ENCODE measurements at places on chromosomes 11 and 22.

GRCh38 chr11:34860034-34860433, 56.1 kb downstream of the APIP start:
- DNase-seq = no peak

GRCh38 chr11:106021181-106021966, 666 bp downstream of the MSANTD4 start:
- no peak for DNase-seq

DNA sequence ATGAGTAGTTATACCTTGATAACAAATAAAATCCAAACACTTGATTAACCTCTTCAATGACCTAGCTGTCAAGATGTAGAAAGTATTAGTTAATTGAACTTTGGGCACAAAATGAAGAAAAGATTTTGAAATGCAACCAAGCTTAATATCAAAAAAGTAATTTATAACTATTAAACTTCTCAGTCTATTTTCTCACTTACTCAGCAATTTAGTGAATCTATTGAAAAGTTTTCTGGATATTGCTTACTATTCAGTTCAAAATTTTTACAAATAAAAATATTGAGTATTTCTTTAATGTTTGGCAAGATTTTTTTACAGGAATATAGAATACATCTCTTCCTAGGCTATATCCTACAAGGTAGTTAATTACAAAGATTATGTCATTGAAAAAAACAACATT, 192.5 kb downstream of the GRIA4 start:
- no peak for DNase-seq

DNA sequence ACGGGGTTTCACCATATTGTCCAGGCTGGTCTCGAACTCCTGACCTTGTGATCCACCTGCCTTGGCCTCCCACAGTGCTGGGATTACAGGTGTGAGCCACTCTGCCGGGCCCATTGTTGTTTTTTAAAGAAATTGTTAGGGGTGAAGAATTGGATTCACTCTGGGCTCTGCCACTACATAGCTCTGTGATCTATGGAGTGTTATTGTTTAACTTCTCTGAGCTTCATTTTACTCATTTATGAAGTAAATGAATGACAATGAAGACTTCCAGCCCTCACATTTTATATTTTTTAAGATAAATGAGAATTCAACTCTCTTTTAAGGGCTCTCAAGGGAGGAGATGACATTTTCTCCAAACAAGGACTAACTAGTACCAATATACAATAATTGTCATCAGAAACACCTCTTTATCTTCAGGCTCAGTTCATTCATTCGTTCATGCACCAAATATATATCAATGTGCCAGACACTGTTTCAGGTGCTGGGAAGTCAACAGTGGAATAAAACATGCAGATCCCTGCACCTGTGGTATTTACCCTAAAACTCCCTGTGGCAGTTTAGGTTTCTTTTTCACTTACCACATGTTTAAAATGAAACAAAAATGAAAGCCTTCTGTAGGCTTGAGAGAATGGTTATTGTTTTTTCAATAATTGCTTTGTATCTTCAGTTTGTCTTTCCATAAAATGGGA, 23.5 kb upstream of the GRAMD1B start:
- DNase-seq = no peak

GRCh38 chr22:25447067-25447685, 117.3 kb upstream of the GRK3 start:
- DNase-seq = peak; percentile 68

DNA sequence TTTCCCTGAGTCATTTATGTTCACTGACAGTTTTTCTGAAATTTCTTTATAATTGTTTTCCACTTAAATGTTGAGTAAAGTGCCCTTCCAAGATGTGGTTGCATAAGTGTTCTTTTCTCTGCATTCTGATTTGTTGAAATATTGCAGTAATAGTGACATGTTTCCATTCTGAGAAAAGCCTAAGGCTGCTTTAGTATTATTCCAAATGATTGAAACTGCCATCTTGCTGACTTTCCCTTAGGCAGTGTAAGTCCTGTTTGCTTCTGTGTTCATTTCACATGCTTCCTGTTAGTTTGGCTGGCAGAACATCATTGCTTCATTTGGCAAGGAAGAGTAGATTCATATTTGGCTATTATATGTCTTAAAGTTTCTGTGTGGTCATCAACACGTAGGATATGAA, 146.5 kb downstream of the ELP4 start:
- no peak for DNase-seq

GRCh38 chr11:88169881-88170280, 5.4 kb downstream of the RAB38 start:
- no peak for DNase-seq

GRCh38 chr22:36021606-36022153, 6.9 kb downstream of the RBFOX2 start:
- no peak for DNase-seq

- peak; percentile 86 for DNase-seq
Observed at GRCh38 chr22:45318168-45318557, 8.4 kb downstream of the FAM118A start.

- DNase-seq = no peak
Observed at GRCh38 chr11:102491969-102492368, 38.6 kb downstream of the MMP7 start.

DNA sequence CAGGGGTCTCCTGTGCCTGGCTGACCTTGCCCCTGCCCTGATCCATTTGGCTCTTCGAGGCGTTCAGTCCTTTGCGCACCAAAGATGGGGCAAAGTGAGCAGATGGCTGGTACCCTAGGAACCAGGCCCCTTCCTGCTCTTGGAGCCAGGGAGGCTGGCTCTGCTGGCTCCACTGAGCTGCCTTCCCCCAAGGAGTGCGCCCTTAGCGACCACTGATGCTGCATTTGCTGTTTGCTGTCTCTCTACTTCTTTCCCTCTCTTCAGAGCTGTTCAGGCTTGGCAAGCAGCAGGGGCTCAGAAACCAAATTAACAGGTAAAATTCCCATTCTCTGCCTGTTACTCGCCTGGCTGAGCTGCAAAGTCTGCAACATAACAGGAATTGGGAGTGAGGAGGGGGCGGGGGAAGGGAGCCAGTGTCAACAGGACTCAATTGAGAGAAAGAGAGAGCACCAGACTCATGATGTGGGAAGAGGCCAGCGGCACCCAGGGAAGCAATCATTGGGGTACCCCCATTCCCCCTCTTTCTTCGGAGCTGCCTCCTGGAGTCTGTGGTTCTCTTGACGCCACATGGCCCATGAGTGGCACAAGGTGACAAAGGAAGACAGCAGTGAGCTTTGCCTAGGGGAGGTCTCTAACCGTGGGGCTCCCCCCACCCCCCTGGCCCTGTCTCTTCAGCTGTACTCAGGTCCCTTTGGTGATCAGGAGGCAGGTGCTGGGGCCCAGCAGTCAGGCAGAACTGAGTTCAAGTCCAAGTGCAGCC, 102.3 kb downstream of the TP53I11 start:
- DNase-seq = no peak

GRCh38 chr11:34358258-34358727, 483 bp upstream of the ABTB2 start:
- DNase-seq = peak; percentile 86

- peak; percentile 47 for DNase-seq
Observed at GRCh38 chr11:368414-369335, 624 bp upstream of the B4GALNT4 start.

GRCh38 chr11:113363406-113363805, 24.2 kb upstream of the ANKK1 start:
- DNase-seq = no peak

GRCh38 chr11:72808331-72808798, 5.8 kb upstream of the ATG16L2 start:
- DNase-seq = no peak

DNA sequence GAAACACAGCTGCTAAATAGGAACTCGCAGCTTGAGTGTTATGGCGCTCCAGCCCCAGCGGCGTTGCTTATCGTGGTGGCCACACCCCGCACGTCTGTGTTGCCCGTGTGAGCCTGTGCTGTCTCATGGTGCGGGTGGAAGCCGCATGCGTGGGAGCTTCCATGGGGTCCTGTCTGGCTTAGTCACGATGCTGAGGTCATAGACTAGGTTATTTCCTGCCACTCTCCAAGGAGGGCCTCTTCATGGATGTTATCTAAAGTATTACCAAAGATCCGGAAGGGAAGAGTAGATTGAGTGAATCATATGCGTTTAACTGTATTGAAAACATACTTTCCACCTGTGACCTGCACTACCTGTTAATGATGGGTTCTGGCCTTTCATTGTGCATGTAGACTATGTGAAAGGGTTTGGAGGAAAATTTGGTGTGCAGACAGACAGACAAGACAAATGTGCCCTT, 21.7 kb downstream of the CTTN start:
- no peak for DNase-seq

- DNase-seq = peak; percentile 2
Observed at GRCh38 chr11:125343086-125343717, 152.9 kb downstream of the FEZ1 start.

- DNase-seq = peak; percentile 51
Observed at GRCh38 chr11:116881143-116881542, 43.7 kb upstream of the APOA1 start.

DNA sequence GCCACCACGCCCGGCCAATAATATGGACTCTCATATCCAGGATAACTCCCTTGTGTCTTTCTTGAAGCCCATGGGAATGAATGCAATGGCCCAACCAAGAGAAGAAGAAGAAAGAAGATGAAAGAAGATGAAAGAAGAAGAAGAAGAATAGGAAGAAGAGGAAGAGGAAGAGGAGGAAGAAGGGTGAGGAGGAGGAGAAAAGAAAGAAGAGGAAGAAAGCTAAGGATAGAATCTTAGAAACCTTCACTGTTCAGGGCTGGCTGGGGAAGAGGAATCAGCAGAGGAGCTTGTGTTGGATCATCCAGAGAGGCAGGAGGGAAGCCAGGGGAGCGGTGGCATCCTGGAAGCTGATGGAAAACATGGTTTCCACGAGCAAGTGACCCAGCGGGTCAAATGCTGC, 28.9 kb downstream of the MCHR1 start:
- no peak for DNase-seq

DNA sequence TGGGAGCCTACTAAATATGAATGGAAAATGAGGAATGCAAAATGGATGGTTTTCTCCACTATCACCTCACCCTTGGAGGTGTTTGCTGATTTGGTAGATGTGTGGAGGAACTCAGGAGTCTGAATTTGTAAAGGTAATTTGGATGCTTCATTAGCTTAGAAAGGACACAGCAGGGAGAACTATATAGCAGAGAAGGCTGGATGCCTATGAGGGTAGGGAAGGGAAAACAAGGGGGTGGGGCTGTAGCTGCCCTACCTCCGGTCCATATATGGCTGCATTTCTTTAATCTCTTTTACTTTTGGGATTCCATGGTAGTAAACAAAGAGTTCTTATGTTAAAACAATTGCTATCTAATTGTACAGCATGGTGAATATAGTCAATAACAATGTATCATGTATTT, 4.8 kb upstream of the EHF start:
- no peak for DNase-seq

- DNase-seq = no peak
Observed at GRCh38 chr11:14184028-14184940, 174.7 kb downstream of the RRAS2 start.

DNA sequence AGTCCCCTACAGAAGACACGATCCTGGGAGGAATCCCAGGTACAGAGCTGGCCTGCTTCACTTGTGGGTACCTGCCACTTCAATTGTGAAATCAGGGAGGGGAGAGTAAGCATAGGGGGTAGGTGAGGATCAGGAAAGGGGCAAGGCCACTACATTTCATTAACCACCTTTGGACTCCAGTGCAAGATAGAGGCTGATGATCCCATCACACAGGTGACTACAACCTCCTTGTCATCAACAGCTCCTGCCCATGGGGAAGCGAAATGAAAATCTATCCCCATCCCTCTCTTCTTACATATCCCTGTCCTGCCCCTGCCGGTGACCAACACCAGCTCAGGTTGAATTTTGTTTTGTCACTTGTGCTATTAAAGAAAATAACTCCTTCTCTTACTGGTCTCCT, 64.7 kb upstream of the VPREB1 start:
- no peak for DNase-seq

Data from right hindlimb (tissue), 1 donor.